ENCODE measurements at places on chromosomes 6 and 20.
A peak's percentile ranks its signal among the peaks of the same experiment; 100 is the strongest.

GRCh38 chr6:159959976-159960384 lies 8.9 kb upstream of the IGF2R start:
- no peak for DNase-seq

- no peak for DNase-seq
Observed at GRCh38 chr6:91132461-91132860, 545.6 kb upstream of the MAP3K7 start.

DNA sequence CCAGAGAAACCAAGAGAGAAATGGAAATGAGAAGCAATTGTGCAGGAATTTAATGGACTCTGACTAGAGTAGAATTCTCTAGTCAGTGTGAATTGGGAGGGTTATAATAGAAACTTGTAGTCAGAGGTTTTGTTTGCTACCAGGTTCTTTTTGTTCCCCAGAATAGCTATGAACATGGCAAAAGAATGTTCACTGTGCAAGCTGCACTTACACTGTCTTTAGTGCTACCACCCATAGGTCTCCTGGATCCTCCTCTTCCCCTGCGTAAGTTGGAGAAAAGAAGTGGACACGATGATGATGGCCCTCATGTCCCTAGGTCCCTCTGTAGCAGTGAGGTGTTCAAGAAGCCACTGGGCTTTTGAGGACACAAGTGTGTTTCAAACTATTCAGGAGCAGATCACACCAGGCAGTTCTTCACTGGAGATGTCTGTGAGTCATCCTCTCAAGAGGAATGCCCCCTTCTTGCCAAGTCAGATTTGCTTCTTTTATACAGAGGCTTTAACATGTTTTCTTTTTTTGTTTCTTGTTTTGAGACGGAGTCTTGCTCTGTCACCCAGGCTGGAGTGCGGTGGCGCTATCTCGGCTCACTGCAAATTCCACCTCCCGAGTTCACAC lies 47.6 kb upstream of the SMIM8 start:
- no peak for DNase-seq

DNA sequence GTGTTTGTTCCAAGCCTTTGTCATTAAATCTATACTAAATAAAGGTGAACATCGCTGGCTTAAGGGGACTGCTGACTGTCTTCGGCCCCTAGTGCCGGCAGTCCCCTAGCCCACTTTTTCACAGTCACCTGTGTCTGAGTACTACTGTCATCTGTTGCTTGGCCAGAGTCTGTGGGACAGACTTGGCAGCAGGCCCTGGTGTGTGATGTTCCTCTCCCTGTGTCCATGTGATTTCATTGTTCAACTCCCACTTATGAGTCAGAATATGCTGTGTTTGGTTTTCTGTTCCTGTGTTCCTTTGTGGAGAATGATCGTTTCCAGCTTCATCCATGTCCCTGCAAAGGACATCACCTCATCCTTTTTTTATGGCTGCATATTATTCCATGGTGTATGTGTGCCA lies 133.4 kb downstream of the HAO1 start:
- no peak for DNase-seq

DNA sequence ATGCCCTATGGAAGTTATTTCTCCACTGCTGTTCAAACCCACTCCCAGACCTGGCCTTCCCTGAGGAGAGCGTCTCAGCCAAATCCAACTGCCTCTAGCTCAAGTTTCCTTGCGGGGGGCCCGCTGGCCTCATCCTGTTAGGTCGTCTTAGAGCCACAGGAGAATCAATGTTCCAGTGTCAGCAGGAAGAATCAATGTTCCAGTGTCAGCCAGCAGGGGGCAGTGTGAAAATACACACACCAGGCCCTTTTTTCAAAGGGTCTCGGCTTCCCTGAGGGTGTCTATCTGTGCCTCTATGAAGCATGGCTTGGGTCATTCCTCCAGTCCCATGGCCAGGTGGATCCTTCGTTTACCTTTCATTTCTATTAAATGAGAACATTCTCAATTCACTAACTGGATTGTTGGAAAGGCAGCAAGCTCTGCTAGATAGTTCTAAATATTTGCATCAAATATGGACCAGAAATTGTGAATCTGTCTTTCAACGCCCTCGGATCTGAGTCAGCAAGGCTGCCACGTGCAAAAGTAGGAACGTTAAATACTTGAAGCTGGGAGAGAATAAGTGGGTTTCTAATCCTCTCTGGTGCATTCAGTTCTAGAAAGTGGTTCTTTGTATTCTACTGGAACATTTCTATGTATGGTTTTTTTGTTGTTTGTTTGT lies 19.2 kb downstream of the PRND start:
- peak; percentile 24 for DNase-seq

DNA sequence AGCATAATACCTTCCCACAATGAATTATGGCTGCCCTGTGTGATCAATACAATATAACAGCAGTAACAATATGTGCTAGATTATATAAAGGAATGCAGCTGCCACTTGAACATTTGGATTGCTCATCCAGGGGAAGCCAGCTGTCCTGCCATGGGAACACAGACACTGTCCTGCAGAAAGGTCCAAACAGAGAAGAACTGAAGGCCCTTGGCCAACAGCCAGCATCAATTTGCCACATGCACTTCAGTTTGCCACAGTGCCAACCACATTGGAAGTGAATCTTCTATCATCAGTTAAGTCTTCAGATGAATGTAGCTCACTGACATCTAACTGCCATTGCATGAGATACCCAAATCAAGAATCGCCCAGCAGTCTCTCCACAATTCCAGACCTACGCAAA lies 332.4 kb downstream of the PRKN start:
- DNase-seq: no peak

GRCh38 chr6:168045706-168046620 lies 33.0 kb downstream of the FRMD1 start:
- DNase-seq: no peak

DNA sequence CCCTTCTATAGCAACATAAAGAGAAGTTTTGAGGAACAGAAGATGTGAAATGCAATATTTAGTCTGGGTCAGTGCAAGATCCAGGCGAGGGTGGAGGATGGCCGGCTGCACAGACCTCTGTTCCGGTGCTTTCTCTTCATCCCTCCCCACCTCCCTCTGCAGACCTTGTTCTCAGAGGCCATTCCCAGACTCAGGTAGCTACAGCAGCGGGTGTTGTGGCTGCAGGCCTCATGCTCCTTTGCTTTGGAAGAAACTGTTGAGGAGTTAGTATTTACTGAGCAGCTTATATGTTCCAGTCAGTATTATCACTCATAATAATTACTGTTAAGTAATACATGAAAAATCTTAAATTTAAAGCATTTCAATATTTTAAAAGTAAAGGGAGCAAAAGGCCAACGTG lies 1.7 kb downstream of the BTN3A3 start:
- no peak for DNase-seq

DNA sequence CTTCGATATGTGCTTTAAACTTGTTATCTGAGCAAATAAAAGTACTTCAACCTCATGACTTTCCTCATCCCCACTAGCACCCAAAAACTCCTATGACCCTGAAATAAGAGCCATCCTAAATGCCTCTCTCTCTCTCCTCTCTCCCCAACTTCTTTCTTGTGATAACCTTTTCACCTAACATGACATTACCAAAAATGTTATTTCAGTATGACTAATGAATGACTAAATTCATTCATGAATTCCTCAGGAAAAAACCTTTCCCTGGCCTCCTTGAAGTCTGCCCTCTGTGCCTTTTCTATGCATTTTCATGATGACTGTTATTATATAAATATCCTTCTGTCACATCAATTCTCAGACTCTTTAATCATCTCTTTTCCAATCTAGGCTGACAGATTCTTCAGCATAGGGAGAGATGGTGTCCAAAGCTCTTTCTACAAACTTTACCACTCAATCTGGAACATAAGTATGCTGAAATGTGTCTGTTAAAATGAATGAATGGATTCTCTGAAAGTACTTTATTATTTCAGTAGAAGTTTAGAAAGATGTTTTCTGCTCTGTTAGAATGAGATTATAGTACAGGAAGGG lies 114.3 kb upstream of the GGTLC1 start:
- DNase-seq: no peak

DNA sequence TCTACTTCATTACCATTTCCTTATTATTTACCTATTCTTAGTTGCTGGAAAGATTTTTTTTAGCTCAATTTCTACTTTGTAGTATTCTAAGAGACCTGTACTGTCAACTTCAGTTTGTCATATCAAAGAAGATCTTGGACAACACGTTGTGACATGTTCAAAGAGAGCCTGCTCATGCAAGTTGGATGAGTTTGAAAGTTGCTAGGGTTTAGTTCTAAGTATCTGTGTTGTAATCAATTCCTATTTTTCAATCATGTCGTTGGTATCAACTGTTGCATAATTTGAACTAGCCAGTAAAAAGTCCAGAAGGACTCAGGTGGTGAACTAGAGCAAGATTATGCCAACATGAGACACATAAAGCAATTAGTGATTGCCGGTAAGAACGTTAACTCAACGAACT lies 30.2 kb downstream of the PKIB start:
- no peak for DNase-seq

All from stimulated activated CD8-positive, alpha-beta memory T cell treated with anti-CD3 and anti-CD28 coated beads, Interleukin-4, amount 100 ng/mL, for 4 hours (primary cell).